ENCODE measurements at places on chromosomes 7 and 10.

DNA sequence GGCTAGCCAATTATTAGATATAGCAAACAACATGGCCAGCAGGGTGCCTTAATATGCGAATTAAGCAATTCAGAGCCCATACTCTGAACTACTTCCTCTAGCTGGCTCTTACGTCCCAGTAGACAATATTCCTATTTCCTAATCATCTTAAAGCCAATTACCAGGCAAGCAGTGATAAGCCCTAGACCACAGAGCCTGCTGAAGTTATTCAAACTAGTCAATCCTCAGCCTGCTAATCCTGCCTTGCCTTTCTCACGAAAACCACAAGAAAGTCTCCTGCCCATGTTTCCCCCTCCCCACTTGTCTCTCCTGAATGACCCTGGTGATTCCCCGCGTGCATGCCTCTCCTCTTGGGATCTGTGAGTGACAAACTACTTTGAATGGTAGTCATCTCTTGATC, 86.8 kb upstream of the CACNA2D1 start:
- DNase-seq = no peak

DNA sequence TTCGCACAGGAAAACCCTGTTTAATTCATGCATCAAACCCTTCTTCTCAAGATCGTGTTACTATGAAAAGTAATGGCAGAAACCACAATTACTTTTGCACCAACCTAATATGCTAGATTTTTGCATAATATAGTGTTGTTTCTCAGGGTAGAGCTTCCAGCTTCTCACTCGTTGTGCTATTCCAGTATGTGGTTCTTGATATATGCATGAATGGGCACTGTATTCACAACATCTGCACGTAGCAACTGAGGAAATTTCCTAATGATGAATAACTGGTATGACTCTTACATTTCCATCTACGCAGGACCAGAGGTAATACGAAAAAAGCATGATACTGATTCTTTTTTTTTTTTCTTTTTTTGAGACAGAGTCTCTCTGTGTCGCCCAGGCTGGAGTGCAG, 326.6 kb upstream of the GALNT17 start:
- no peak for DNase-seq

GRCh38 chr7:98125759-98126158, 19.1 kb downstream of the LMTK2 start:
- DNase-seq = no peak

DNA sequence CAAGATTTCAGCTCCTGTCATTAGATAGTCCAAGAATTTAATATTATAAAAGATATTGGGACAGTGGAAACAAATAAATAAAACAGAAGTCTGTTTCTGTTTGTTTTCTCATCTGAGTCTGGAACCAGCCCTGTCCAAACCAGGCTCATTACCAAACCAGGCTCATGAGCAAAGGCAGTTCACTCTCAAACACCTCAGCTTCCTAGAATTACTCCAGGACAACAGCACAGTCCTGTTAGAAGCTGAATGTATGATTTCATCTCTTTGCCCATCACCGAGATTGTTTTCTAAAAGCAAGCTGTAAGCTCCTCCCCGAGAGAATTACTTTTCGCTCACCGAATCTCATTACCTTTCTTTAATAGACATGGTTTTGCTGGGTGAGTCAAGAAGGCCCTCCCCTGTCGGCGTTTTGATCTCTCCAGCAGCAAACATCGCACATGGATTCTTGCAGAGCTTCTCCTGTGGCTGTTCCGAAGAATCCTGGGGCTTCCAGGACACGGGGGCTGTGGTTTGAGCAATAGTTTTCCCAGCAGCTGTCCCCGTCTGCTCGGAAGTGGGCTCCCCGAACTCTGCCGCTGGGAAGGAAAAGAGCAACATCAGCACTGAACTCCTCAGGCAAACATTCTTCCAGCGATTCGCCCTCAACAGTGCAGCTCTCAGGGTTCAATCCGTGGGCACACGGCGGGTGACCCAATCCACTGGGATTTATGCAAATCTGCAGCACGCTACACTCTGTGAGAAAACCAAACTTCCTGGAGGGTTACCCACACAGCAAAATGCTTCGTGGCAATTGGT, 112.5 kb downstream of the SVIL start:
- no peak for DNase-seq

- DNase-seq = no peak
These were observed 48.7 kb downstream of the VIPR2 start for GRCh38 chr7:159095979-159096411.

DNA sequence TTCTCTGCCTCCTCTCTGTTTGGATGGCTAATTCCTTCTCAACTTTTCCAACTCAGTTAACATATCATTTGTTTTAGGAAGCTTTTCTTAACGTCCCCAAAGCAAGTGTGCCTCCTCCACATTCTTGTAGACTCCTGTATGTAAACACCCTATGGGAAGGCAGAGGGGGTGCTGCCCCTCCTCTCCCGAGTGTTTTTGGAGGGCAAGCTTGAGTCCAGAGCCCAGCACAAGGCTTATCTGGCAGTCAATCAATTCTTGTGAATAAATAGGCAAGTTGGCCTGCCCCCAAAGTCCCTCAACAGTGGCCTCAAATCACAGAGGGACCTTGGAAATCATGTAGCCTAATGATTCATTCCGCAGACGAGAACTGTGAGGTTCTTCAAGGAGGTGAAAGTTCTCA, 305.6 kb downstream of the RPS24 start:
- DNase-seq = no peak

- DNase-seq = no peak
These were observed 263.2 kb downstream of the FZD1 start for GRCh38 chr7:91527460-91527859.

GRCh38 chr10:100827819-100828737, 82.7 kb downstream of the PAX2 start:
- peak; percentile 18 for DNase-seq

DNA sequence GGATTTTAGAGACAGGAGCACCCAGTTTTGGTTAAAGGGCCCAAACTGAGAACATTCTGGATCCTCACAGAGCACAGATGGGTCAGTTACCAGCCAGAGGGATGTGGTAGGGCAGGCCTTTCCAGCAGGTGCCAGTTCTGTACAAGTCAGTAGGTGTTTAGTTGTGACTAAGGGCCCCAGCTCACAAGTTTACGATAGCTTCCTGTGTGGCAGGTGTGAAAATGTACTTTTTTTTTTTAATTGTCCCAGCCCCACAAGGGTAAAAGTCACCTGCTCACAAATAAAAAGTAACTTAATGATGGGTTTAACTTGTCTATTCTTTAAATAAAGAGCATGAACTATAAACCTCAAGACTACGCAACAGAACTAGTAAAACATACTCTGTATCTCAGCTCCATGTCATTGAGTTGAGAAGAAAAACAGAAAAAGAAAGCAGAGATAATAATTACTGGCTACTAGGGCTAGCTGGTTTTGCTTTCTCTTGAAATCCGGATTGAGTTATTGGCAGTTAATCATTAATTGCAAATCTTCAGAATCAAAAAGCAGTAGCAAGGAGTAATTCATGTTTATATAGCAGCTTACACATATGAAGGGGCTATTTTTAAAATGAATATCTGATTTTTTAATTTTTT, 15.4 kb downstream of the NFE2L3 start:
- DNase-seq = peak; percentile 58

DNA sequence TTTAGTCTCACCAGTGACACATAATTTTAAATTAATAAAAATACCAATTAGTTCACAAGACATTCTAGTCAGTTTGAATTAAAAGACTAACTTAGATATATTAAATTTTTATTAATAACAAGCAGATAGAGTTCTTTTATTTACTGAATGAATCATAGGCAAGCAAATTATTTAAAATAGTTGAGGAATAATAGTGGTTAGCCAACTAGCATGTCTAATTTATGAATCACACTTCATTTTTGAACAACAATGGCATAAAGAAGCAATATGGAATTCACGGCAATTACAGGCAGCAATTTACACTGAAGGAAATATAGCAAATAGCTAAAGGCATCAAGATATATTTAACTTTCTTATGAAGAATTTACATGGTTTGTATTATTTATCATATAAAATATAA, 187.0 kb upstream of the SLC26A5 start:
- DNase-seq = no peak

DNA sequence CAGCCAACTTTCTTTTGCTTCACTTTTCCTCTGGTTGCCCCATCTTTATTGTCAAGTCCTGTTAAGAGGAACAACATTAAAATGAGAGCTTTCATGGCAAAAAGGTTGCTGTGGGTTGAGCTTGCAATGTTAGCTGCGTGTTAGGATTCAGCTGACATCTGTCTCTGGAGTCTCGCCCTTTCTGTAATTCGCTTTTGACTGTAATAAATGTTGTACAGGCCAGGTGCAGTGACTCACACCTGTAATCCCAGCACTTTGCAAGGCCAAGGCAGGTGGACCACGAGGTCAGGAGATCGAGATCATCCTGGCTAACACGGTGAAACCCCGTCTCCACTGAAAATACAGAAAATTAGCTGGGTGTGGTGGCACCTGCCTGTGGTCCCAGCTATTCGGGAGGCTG, 24.1 kb downstream of the MNX1 start:
- no peak for DNase-seq

DNA sequence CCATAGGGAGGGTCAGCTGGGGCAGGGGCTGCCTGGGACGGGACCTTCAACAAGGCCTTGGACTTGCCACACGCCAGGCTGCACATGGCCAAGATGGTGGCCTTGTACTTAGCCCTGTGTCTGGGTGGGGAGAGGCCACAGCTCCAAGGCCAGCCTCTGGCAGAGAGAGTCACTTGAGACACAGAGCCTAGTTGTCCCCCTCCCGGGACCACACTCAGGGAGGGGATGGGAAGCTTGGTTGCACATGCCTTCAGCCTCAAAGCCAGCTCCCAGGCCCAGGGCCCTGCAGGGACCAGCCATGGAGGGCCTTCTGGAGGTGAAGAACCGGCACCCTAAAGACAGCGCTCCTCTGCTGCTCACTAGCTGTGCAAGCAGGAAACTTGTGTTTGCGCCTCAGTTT, 16.7 kb downstream of the MMRN2 start:
- no peak for DNase-seq

GRCh38 chr7:112529521-112529920, 48.7 kb downstream of the LSMEM1 start:
- no peak for DNase-seq

DNA sequence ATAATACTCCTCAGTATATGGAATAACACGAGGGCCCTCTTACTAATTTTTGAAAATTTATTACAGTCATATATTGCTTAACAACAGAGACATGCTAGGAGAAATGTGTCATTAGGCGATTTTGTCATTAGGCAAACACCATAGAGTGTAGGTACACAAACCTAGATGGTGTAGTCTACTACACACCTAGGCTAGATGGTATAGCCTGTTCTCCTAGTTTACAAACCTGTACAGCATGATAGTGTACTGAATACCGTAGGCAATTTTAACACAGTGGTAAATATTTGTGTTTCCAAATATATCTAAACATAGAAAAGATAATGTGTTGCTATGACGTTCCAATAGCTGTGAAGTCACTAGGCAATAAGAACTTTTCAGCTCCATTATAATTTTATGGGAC, 12.8 kb downstream of the OR2F1 start:
- DNase-seq = no peak
